ENCODE measurements at places on chromosomes 1 and 21.

DNA sequence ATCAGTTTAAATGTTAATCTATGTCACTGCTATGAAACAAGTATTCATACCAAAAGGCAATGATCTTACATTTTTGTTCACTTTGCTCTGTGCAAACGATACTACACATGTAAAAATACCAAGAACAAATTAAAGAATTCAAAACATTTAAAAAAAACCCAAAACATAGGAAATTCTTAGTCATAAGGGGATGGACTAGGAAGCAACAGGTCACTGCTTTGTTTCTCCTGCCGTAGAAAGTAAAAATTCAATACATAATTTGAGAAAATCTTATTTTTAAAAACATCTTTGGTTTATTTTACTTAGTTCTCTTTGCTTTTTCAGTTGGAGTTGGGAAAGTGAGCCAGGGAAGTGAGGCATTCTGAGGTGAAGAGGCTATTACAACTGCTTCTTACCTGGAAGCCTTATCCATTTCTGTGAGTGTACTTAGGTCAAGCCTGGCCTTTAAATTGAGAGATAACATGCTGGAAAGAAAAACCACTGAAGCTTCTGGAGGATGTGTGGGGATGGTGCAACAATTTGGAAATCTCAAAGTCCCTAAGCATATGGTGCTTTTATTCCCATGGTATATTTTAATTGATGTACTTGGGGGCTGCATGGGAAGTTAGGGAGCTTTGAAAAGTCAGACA lies 183.5 kb downstream of the CDC42BPA start:
- DNase-seq, result no peak

DNA sequence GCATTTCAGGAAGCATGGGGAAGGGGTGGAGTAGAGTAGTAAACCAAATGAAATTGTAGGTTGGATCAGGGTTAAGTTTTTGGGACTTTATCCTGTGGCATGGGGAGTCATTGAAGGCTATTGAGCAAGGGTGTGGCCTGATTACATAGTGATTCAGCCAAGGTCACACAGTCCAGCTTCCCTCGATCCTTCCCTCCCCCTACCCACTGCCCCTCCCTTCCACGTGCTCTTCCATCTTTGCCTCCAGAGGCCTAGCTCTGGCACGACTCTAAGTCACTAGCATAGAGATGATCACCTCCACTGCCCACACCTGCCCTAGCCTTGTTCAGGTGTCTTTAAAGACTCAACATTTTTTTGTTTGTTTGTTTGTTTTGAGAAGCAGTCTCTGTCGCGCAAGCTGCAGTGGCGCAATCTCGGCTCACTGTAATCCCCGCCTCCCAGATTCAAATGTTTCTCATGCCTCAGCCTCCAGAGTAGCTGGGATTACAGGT lies 37.2 kb upstream of the SLC9A1 start:
- no peak for DNase-seq

DNA sequence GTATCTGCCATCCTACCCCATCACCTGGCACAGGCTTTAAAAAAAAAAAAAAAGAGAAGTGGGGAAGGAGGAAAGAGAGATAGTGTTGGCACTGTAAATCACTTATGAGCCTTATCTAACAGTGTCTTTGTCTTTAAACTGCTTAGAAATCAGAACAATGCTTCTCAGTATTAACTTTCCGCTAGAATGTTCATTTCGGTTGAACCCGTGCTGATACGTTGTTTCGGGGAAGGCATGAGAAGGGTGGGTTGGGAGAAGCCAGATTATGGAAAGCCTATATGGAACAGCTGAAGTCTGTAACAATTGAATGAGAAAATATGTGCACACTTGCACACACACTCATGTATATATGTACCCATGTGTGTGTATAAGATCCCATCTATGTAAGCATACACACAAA lies 170.8 kb downstream of the GALNT2 start:
- no peak for DNase-seq

- no peak for DNase-seq
Measured at GRCh38 chr1:177783051-177783450, 186.8 kb downstream of the SEC16B start.

- no peak for DNase-seq
Measured at GRCh38 chr1:31215065-31215570, 24.6 kb downstream of the NKAIN1 start.

GRCh38 chr1:70093250-70093975 lies 112.0 kb downstream of the LRRC40 start:
- DNase-seq, result no peak

GRCh38 chr1:150387200-150387599 lies 23.3 kb downstream of the RPRD2 start:
- no peak for DNase-seq

- DNase-seq, result no peak
Measured at GRCh38 chr1:146010126-146010738, 11.3 kb downstream of the HJV start.

- no peak for DNase-seq
Measured at GRCh38 chr21:43341378-43342161, 85.4 kb downstream of the SIK1 start.

GRCh38 chr21:40689217-40689616 lies 157.7 kb downstream of the DSCAM start:
- DNase-seq, result peak; percentile 25

GRCh38 chr1:228802386-228803220 lies 67.3 kb downstream of the RHOU start:
- no peak for DNase-seq

DNA sequence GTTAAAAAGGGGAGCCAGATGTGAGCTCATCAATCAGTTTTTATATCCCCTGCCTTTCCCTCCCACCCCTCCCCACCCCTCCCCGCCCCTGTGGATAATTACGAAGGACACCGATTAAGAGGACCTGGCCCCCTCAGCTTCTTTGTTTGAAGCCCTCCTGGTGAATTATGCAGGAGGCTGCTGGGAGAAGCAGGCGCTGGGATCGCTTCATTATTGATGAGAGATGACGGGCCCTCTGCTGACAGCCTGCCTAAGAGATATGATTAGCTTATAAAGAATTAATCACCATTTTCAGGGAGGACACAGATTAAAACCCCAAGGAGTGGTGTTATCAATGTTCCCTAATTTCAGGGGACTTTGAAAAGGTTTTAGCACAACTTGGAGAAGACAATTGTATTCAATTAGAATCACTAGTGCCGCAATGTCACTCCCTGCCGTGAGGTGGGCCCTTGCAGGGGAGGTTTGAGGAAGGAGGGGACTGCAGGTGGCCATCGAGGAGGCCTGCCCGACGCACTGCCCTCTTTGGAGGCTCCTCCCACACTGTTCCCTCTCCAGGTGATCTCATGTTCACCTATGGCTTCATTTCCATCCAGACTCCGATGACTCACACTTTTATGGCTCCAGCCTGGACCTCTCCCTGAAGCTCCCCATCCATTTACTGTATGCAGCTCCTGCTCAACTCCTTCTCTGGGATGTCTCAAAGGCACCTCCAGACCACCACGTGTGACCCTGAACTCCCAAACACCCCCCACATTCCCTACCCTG lies 67.0 kb upstream of the KLHDC7A start:
- no peak for DNase-seq

DNA sequence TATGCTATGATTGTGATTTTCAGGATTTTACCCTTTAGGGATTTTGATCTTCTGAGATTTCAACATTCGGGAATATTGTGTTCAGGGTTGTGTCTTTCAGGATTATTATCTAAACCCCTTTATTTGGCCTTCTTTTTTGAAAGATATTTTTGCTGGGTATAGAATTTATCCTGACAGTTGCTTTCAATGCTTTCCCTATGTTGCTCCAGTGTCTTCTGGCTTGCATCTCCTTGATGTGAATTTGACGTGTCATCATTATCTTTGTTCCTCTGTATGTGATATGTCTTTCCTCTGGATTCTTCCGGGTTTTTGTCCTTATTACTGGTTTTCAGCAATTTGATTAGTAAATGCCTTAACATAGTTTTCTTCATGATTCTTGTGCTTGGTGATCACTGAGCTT lies 25.9 kb upstream of the RIPK4 start:
- no peak for DNase-seq

GRCh38 chr1:18900303-18900841 lies 2.0 kb downstream of the ALDH4A1 start:
- no peak for DNase-seq

- no peak for DNase-seq
Measured at GRCh38 chr1:221839782-221840395, 98.0 kb upstream of the DUSP10 start.

DNA sequence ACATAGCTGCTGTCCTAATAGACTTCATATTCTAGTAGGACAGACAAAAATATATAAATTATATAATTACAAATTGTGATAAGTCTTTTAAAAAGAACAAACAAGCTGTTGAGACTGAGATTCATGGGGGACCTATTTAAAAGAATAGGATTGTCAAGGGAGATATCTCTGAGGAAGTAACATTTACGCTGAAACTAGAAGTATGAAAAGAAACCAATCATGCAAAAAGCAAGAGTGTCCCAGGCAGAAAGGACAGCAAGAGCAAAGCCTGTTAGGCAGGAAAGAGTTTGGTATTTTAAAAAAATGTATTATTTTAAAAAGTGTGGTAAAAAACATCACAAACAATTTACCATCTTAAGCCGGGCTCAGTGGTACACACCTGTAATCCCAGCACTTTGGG lies 9.1 kb upstream of the METTL13 start:
- no peak for DNase-seq

GRCh38 chr21:32312976-32313375 lies 14.3 kb downstream of the MRAP start:
- DNase-seq, result no peak

DNA sequence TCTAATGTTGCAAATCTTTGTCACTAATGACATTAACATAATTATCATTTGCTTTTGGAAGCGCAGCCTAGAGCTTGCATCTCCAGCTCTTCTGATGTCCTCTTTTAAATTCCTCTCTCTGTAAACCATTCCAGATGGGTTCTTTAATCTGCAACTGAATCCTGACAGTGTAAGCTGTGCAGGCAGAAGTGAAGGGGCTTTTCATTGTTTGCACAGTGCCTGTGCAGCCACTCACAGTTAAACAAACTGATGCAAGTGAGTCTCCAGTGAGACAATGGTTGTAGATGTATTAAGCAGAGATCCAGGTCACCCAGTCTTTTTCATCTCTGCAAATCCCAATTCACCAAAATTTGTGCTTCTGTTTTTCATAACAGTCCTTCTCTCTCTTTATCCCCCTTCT lies 22.5 kb upstream of the FCRL5 start:
- DNase-seq, result no peak

DNA sequence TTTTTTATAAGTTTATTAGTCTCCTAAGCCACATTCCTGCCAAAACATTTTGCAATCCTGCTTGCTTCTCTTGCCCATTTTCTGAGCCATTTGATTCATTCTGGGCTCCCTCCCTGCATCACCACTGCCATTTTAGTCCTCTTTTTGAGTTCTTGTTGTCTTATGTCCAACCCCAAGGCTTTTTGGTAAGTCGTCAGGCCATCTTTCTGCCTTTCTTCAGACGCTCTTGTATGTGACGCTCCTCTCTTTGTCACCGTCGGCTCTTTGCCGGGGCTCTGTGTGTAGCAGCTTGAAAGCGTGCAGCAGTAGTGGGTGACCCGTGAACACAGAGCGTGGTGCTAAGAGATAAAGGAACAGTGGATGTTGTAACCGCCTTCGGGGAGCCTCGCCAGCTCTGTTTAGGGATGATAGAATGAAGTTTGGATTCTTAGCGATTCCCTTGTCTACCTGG lies 14.6 kb downstream of the HUNK start:
- no peak for DNase-seq

DNA sequence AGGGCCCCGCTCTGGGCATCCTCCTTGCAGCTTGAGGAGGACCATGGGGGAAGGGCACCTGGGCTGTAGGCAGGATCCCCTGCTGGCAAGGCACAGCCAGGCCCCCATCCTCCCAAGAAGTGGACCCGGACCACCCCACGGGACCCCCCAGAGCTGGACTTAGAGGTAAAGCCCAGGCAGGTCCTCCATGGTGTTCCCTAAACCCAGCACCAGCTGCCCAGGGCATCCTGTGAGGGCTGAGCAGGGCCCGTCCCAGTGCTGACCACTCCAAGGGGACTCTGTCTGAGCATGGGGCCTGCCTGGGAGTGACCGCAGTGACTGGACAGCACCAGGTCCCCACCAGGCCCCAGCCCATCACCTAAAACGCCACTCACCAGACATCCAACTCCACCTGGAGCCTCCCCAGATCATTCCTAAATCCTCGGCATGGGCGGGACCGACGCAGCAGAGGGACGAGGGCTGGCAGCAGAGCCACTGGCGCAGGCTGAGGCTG lies 21.3 kb downstream of the COL6A2 start:
- DNase-seq, result peak; percentile 2

DNA sequence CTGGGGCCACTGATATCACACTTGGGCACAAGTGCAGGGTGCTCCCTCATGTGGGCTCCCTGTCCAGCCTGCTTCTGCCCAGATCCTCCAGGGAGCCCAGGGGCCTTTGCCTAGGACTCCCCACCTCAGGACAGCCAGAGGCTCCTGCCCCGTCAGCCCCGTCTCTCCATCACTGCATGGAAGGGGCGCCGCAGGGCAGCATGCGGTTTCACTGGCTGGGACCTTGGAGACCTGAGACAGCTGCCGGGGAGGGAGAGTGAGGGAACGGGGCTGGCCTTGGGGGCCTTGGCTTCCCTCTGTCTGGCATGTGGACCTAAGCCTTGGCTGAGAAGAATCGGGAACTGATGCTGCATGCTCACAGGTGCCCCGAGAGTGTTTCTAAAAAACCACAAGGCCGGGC lies 46.5 kb downstream of the KCNAB2 start:
- no peak for DNase-seq

DNA sequence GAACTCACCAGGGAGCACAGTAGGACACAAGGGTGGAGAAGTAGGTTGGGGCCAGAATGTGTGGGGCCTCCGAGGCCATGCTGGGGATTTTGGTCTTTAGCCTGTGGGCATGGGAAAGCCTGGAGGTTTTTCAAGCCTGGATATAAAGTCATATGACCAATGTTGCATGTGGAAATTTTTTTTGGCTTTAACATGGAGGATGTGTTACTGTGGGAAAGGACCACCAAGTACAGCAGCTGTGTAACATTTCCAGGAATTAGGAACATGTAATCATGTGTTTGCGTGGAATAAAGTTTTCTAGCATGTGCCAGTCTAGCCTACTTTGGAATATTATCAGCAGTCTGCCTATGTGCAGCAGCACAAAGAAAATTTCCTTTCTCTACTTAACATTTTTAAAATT lies 78.5 kb downstream of the TNFSF18 start:
- DNase-seq, result no peak

DNA sequence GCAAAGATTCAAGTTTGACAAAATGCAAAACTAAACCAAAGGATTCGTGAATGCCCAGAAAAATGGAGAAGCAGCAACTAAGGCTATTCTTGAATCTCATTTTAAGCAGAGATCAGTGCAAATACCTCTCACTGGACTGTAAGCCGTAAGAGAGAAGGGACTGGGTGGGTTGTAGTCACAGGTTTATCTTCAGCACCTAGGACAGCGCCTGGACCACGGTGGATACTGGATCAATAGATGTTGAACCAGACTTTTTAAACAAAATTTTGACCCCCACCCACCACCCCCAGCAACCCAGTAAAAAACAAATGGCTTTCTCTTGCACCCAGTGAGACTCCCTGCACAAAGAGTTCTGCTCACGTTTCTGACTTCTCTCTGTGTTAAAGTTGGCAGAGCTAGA lies 347.1 kb downstream of the AJAP1 start:
- peak; percentile 79 for DNase-seq

DNA sequence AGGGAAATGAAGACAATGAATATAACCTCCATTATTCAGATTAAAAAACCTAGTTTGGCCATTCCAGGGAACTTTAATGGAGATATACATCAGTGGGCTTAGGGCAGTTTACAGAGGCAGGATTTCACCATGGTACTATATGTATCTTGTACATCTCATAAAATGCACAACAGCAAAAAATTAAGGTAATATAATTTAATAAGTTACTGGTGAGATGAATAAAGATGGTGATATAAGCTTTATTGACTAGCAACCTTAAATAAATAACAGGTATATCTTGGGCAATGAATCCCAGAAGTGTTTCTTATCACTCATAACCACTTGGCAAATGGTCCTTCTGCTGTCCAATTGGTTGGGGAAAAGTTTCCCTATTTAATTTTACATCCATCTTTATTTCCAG lies 29.0 kb downstream of the XCL1 start:
- no peak for DNase-seq

Measured in nephron progenitor cell (in vitro differentiated cells).